ENCODE measurements at places on chromosomes 6 and 20.

DNA sequence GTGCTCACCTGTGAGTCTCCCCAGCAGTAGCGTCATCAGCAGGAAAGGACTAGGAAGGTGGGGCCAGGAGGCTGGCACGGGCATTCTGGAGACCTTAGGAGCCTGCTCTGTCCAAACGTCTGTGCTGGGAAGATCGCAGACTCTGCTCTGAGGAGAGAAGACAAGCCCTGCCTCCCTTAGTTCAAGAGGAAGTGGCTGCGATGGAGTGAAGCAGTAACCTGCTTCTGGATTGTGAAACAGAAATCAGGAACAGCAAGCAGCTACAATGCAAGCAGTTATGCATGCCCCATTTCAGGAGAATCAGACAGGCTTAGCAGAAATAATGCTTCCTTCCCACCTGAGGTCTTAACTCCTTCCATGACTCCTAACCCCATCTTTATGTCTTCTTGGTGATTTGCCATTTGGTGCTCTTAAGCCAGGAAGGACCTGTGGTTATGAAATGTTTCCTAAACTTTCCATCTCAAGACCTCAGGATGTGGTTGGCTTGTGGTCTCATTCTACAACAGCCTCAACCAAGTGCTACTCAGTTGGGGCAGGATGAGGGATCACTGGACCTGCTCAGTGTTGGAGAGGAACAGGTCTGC lies at the start of gene SIRPB1:
Gene SIRPB1, minus strand, starts transcription at position 149 of the 584 bp plus-strand sequence. Its CDS starts 65 bp downstream, at position 84.
- no peak for DNase-seq

- no peak for DNase-seq
These were observed 22.1 kb downstream of the DEK start for GRCh38 chr6:18242062-18242851.

GRCh38 chr6:147614501-147614900 lies 106.0 kb downstream of the SAMD5 start:
- DNase-seq: no peak

DNA sequence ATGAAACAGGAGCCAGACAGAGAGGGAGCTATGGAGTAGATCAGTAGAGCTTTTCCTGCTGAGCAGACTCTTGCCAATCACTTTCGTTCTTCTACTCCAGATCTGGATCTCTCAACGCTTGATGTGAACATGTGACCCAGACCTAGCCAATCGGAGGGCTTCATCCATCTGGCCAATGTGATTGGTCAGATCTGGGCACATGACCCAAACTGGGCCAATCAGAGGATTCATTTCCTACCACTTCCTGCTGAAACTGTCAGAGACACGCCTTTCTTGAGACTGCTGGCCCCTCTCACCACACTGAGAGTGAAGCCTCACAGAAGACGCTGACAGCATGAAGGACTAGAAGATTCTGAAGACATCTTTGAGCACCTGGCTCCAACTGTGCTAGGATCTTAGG lies 44.2 kb upstream of the ZMYND8 start:
- peak; percentile 30 for DNase-seq

- no peak for DNase-seq
These were observed 184.2 kb downstream of the CDH4 start for GRCh38 chr20:61436283-61436666.

DNA sequence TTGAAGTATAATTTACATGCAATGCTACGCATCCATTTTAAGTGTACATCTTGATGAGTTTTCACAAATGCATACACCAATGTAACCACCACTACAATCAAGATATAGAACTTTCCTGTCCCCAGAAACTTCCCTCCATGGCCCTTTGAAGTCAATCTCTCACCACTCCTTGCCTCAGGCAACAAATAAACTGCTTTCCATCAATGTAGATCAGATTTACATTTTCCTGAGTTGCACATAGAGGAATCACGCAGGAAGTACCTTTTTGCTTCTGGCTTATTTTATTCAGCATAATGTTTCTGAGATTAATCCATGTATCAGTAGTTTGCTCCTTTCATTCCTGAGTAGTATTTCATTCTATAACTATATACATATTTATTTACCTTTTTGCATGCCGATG lies 59.6 kb upstream of the NNAT start:
- no peak for DNase-seq

DNA sequence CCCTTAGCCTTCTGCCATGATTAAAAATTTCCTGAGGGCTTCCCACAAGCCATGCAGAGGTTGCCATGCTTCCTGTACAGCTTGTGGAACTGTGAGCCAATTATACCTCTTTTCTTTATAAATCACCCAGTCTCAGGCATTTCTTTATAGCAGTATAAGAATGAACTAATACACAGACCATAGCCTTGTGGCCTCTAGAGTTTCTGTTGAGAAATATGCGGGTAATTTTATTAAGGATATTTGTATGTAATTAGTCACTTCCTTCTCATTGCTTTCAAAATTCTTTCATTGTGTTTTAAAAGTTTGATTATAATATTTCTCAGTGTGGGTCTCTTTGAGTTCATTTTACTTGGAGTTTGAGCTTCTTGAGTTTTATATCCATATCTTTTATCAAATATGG lies 484.9 kb downstream of the COL12A1 start:
- no peak for DNase-seq

GRCh38 chr6:136307351-136307750 lies 17.7 kb upstream of the BCLAF1 start:
- no peak for DNase-seq

DNA sequence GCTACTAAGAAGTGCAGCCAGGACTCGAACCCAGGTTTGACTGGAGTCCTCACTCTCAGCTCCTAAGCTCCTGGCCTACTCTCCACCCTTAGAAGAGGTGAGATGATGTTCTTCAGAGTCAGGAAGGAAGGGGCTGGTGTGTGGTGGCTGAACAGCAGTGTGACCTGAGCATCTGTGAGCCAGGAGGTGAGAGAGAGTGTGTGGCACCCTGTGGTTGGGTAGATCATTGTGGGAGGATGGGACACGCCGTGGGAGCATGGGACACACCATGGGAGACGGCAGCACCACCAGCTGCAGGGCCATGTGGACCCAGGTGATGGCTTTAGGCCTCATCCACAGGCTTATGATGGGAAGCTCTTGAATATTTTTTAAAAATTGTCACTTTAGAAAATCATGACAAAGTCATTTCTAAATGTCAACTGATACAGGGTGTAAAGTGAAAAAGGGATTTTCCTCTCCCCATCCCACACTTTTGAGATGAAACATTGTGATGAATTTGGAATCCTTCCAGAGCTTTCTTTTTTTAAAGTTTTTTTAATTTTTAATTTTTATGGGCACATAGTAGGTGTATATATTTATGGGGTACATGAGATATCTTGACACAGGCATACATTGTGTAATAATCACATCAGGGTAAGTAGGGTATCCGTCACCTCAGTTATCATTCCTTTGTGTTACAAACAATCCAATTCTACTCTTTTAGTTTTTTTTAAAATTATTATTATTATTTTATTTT lies 31.6 kb downstream of the SRC start:
- no peak for DNase-seq

DNA sequence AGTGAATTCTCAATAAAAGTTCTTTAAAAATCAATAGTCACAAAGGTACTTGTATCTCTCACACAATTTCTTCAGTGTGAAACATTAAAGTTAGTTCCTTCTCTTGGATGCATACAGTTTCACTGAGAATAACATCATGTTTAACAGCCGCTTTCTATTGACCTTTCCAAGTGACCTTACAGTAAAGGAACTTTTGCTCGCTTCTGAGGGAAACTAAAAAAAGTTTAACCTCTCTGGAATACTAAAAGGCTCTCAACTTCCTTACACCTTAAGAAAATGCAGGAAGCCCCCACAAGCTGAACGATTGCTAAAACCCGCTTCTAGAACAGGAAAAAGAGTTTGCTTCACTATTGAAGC lies 1.3 kb downstream of the RRAGD start:
- no peak for DNase-seq

GRCh38 chr6:45984347-45984746 lies 31.3 kb downstream of the CLIC5 start:
- DNase-seq: no peak

DNA sequence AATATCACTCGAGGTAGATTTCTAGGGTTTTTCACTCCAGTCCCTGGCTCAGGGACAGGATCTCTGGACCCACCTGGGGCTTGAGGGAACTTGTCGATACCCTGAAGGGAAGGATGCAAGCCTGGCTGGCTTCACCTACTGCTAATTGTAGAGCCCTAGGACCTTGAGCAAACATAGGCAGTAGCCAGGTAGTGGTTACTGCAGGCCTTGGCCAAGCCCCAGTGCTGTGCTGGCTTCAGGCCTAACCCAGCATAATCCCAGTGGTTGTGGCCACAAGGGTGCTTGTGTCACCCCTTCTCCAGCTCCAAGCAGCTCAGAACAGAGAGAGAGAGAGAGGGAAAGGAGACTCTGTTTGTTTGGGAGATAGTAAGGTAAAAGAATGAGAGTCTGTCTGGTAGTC lies 5.8 kb upstream of the MCM9 start:
- DNase-seq: no peak

- no peak for DNase-seq
These were observed 174.3 kb downstream of the SCP2D1 start for GRCh38 chr20:18987781-18988360.

GRCh38 chr6:67210450-67210849 lies 1424.6 kb upstream of the ADGRB3 start:
- no peak for DNase-seq

GRCh38 chr6:138336221-138336620 lies 41.5 kb upstream of the SMIM28 start:
- no peak for DNase-seq

DNA sequence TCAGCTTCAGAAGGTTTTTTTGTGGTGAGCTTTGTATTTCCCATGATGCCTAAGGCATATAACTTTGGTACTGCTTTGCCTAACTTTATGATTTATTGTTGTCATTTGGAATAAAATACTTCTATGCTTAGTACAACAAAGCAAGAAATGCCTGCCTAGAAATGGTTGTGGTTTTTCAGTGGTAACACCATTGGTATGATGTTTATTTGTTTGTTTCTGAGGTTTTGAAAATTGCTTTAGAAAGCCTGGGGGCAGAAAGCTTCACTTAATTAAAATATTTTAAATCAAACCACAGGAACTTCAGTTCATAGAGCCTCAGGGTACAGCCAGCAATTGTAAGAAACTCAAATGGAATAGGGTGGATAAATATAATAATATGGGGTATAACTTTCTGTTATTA lies 351.2 kb upstream of the MAP3K7 start:
- DNase-seq: no peak

DNA sequence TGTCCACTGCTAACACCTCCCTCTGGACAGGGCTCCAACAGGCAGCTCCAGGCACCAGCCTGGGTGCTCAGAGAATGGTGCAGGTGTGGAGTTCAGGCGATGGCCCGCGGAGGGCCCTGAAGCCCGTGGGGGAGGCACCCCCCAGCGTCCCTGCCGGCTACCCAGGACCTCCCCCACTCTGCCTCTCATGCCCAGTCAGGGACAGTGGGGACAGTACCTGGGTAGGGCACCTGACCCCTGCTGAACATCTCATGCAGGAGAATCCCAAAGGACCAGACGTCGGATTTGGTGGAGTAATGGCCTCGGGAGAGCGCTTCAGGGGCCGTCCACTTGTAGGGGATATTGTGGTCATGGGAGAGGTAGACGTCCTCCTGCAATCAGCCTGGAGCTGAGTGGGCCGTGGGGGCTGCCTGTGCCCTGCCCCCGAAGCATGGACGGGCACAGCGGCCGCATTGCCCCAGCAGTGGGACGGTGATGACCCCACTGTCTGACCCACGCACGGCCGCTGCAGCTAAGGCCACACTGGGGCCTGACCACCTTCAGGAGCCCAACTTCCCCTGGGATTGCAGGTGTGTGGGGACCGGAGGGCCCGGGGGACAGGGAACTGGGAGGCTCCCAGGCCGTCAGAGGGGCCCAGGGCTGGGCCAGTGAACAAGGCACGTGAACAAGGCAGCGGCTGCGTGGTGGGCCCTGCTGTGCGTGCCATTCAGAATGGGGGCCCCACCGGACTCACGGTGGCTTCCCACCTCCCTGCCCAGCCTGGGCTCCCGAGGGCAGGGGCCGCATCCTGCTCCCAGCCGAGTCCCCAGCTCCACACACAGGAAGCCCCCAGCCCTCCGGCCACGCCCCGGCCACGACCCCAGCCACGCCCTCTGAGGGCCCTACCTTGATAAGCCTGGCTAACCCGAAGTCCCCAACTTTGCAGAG lies 7.1 kb downstream of the PTK6 start:
- DNase-seq: no peak

DNA sequence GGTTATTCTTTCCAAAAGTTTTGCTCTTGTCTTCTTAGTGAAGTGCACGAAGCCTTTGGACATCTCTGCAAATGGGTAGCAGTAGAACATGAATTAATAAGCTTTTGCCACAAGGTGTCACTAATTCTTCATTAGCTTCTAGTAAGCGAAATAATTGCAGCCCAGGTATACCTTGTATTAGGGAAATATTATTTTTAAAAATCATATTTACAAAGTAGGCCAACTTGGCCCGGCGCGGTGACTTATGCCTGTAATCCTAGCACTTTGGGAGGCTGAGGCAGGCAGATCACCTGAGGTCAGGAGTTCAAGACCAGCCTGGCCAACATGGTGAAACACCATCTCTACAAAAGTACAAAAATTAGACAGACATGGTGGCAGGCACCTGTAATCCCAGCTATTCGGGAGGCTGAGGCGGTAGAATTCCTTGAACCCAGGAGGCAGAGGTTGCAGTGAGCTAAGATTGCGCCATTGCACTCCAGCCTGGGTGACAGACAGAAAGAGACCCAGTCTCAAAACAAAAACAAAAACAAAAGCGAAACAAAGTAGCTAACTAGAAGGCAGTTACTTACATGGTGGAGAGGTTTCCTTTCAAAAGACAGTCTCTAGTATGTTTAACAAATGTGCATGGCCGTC lies 8.8 kb upstream of the RSPH3 start:
- no peak for DNase-seq

- DNase-seq: peak; percentile 26
These were observed 35.9 kb downstream of the DUSP22 start for GRCh38 chr6:328136-328670.

GRCh38 chr20:1334761-1335160 lies 5.8 kb upstream of the SDCBP2 start:
- DNase-seq: no peak

GRCh38 chr6:111761783-111762312 lies 111.4 kb downstream of the FYN start:
- DNase-seq: peak; percentile 49

DNA sequence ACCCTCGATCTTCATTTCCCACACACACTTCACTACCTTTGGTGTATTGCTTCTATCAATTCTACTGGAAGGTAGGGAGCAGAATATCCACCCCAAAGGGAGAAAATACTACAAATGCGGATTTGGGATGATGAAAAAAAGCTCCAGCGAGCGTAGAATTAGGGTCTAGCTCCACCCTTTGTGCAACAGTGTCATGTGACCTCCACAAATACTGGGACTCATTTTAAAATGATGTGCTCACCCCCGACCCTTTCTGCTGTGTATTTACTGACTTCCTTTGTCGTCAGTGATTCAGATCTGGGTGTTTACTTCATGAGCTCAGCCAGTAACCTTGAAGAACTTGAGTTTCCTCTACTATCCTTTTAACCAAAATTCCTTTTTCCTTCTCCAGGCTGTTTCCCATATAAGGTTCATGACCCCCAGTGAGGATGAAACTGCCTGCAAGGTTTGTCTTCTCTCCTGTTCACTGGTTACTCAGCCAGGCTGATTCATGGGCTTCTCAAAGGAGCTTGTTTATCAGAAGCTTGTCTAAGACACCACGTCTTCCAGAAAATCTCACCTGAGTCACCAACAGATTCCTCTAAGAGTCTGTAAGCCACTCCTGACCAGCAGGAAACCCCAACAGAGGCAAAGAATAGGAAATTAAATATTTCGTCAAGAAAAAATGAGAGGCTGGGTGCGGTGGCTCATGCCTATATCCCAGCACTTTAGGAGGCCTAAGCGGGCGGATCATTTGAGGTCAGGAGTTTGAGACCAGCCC lies 39.6 kb upstream of the PAX1 start:
- no peak for DNase-seq

Data from stimulated activated CD4-positive, alpha-beta T cell treated with anti-CD3 and anti-CD28 coated beads, Interleukin-1b, Interleukin-23, amount 100 ng/mL, for 48 hours (primary cell).